ENCODE measurements at places on chromosomes 2 and 18.

GRCh38 chr18:56508370-56509036, 129.9 kb downstream of the TXNL1 start:
- no peak for ATAC-seq

GRCh38 chr2:79087785-79088364, at the start of gene REG1B:
TSS of gene REG1B (minus strand) at chr2:79087993. CDS start at chr2:79087612, 381 bp downstream.
- no peak for ATAC-seq

GRCh38 chr18:7848054-7848412, 280.9 kb downstream of the PTPRM start:
- no peak for ATAC-seq

DNA sequence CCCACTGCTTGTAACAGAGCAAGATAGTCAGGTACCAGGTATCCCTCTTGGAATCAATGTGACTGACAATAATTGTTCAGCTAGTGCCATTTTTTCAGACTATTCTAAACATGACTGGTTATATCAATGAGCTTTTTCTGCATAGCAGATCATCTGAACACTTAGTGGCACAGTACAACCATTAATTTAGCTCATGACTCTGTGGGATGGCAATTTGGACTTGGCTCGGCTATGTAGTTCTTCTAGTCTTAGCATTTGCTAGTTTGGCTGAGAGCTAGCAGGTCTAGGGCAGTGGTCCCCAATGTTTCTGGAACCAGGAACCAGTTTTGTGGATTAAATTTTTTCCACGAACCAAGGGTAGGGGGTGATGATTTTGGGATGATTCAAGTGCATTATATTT, 1421.4 kb upstream of the NXPH2 start:
- ATAC-seq = no peak

GRCh38 chr18:2150566-2150965, 420.7 kb downstream of the METTL4 start:
- ATAC-seq = no peak

DNA sequence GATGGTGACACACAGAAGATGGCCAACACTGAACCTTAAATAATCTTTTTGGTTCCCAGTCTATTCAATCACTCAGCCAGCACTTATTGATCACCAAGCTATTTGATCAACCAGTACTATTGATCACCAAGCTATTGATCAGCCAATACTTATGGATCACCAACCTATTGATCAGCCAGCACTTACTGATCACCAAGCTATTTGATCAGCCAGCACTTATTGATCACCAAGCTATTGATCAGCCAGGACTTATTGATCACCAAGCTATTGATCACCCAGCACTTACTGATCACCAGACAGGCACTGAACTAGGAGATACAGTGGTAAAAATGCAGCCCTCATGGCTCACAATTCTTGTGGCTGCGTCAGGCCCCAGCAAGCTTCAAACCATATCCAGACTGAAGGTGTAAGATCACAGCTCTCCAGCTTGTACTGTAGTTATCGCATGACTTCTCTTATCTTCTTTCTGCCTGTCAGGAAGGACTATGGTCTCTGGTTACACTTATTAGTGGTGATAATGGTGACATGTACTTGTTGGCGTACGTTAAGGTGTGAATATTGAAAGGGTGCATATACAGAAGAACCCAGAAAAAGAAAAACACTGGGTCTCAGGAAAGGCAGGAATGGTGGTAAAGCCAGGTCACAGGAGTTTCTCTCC, 18.4 kb upstream of the B3GNT2 start:
- no peak for ATAC-seq

All from esophagus mucosa (tissue), 1 donor.